ENCODE measurements at places on chromosomes 1 and 21. TPM values are rescaled to one million over a fixed set of nuclear protein-coding genes. Genes with fewer than 3 reads are reported as not detected.

DNA sequence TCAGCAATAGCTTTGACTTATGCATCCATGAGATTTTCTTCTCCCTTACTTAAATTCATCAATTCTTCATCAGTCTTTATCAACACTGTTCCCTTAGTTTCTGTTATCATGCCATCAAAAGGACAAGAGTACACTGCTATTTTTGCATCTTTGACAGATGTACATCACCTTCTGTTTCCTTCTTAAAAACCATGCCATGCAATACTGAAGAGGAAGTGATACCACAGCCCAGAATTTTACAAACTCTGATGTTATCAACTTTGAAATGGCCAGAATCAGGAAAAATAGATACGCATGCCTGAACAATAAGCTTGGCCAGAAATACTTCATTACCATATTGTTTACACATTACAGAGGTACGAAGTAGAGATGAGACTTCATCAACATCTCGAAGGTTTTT is 21.1 kb downstream of the FMO5 start:
- DNase-seq: no peak
- H3K27ac ChIP-seq: no peak overlapping the region
- H3K27me3 ChIP-seq: no peaks in the 10 kb centered on the region
- no peaks in the 10 kb centered on the region for H3K36me3 ChIP-seq

DNA sequence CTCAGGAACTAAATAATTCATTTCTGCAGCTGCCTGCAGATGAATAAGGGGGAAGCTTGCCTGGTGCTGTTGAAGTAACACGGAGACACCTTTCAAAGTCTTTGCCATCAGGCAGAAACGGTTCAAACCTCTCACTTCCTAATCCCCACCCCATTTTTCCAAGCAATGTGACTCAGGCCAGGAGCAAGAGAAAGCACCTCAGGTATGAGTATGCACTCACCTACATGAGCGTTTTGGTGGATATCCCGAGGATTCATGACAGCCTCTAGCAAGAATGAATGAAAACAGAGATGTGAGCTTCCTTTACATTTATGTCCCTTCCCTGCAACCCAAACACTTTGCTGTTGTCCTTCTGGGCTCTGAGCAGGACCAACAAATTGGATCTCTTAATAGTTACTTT is 63.4 kb upstream of the LAX1 start:
- H3K4me1 ChIP-seq: peaks cover 28% of the 10 kb centered on the region
- DNase-seq: no peak
- H3K36me3 ChIP-seq: peaks cover 80% of the 10 kb centered on the region

DNA sequence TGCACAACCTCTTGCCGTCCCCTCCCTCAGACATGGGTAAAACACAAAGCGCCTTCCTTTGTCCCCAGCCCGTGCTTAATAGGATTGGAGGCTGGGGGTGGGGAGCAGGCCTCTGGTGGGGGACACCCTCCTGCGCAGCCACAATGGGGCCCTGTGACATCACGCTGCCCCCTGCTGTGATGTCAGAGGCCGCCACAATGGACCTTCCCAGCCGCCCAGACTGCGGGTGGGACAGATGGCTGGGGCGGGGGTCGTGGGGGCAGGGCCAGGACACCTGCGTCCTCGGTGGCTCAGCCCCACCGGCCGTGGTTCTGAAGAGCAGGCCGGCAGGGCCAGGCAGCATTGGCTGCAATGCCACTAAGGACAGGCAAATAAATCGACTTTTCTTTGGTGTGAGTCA is 39.9 kb downstream of the EPHA2 start:
- peaks cover 8% of the 10 kb centered on the region for H3K27me3 ChIP-seq
- H3K36me3 ChIP-seq: no peaks in the 10 kb centered on the region
- DNase-seq: no peak
- H3K27ac ChIP-seq: no peak overlapping the region
- no peaks in the 10 kb centered on the region for H3K4me1 ChIP-seq

- H3K27me3 ChIP-seq: peaks cover 22% of the 10 kb centered on the region
- no peak overlapping the region for H3K4me3 ChIP-seq
- H3K4me1 ChIP-seq: peaks cover 7% of the 10 kb centered on the region
- no peak overlapping the region for H3K27ac ChIP-seq
Observed at GRCh38 chr1:86441581-86441980, 17.6 kb downstream of the CLCA2 start.

- H3K27me3 ChIP-seq: no peaks in the 10 kb centered on the region
- H3K27ac ChIP-seq: no peak overlapping the region
- DNase-seq: no peak
- peaks cover 20% of the 10 kb centered on the region for H3K36me3 ChIP-seq
- H3K4me1 ChIP-seq: peaks cover 30% of the 10 kb centered on the region
- no peak overlapping the region for H3K4me3 ChIP-seq
Observed at GRCh38 chr1:41851589-41851988, 67.1 kb downstream of the HIVEP3 start.

GRCh38 chr1:94899756-94900155 is 27.2 kb downstream of the CNN3 start:
- DNase-seq: no peak
- peaks cover 8% of the 10 kb centered on the region for H3K27me3 ChIP-seq
- H3K36me3 ChIP-seq: no peaks in the 10 kb centered on the region
- H3K4me1 ChIP-seq: no peaks in the 10 kb centered on the region
- no peak overlapping the region for H3K27ac ChIP-seq

DNA sequence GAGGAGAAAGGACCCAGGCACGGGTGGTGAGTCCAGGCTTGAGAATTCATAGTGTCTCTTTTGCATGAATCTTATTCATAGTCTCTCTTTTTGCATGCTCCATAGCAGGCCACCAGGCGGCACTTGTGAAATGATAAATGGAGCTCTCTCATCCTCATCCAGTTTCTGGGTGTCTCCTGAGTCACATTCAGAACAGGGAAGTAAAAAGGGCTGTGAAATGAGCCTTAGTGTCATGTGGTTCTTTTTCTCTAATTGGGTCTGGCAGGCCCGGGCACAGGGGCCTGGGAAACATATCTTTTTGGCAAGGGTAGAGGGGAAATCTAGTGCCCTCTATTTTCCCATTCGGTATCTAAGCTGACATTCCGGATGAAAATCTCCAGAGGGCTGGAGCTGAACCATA is 19.1 kb upstream of the NCF2 start:
- H3K4me3 ChIP-seq: no peak overlapping the region
- peaks cover 5% of the 10 kb centered on the region for H3K4me1 ChIP-seq
- no peaks in the 10 kb centered on the region for H3K36me3 ChIP-seq
- H3K27me3 ChIP-seq: peaks cover 7% of the 10 kb centered on the region

- H3K27me3 ChIP-seq: no peaks in the 10 kb centered on the region
- H3K36me3 ChIP-seq: no peaks in the 10 kb centered on the region
- no peak overlapping the region for H3K4me3 ChIP-seq
- DNase-seq: no peak
Observed at GRCh38 chr1:244989813-244990212, 125.5 kb upstream of the HNRNPU start.

GRCh38 chr1:234608025-234608910 is 1.7 kb downstream of the IRF2BP2 start:
- H3K4me1 ChIP-seq: peaks cover 53% of the 10 kb centered on the region
- peak overlapping the region; percentile 94 for H3K27ac ChIP-seq
- peaks cover 48% of the 10 kb centered on the region for H3K36me3 ChIP-seq
- peak overlapping the region; percentile 82 for H3K4me3 ChIP-seq

- DNase-seq: no peak
- no peak overlapping the region for H3K4me3 ChIP-seq
- H3K4me1 ChIP-seq: peaks cover 38% of the 10 kb centered on the region
- H3K36me3 ChIP-seq: peaks cover 53% of the 10 kb centered on the region
- no peak overlapping the region for H3K27ac ChIP-seq
Observed at GRCh38 chr1:184791550-184791900, 36.9 kb upstream of the EDEM3 start.

- peaks cover 4% of the 10 kb centered on the region for H3K36me3 ChIP-seq
- DNase-seq: peak; percentile 24
- peak overlapping the region; percentile 14 for H3K4me3 ChIP-seq
- peaks cover 73% of the 10 kb centered on the region for H3K4me1 ChIP-seq
Observed at GRCh38 chr1:212255705-212256307, 29.4 kb upstream of the PPP2R5A start.

GRCh38 chr1:153588482-153588881 is 22.8 kb upstream of the S100A2 start:
- peaks cover 11% of the 10 kb centered on the region for H3K27me3 ChIP-seq
- no peak for DNase-seq
- H3K27ac ChIP-seq: no peak overlapping the region
- no peak overlapping the region for H3K4me3 ChIP-seq
- no peaks in the 10 kb centered on the region for H3K4me1 ChIP-seq

DNA sequence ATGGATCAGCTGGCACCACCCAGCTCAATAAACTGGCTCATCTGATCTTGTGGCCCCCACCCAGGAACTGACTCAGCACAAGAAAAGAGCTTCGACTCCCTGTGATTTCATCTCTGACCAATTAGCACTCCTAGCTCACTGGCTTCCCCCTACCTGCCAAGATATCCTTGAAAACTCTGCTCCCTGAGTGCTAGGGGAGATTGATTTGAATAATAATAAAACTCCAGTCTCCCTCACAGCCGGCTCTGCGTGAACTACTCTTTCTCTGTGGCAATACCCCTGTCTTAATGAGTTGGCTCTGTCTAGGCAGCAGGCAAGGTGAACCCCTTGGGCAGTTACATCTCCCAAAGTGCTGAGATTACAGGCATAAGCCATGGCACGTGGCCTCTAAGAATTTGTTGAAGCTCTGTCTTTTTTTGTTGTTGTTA is 11.8 kb upstream of the RHBDL2 start:
- no peaks in the 10 kb centered on the region for H3K27me3 ChIP-seq
- no peak for DNase-seq
- H3K36me3 ChIP-seq: no peaks in the 10 kb centered on the region

DNA sequence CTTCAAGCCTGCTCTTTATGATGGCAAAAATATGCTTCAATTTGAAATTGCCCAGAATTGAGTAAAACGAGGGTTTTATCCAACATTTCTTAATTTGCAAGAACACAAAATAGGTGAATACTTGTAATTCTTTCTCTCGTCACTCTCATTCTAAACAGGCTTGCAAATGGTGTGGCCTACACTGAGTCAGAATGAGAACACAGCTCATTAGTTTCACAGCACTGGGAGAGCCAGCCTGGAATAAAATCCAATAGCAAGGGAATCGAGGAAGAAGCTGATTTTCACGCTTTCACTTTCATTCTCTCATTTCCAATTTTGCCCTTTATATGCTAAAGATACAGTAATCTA is 537.5 kb downstream of the LTN1 start:
- H3K27ac ChIP-seq: no peak overlapping the region
- no peak overlapping the region for H3K4me3 ChIP-seq
- H3K27me3 ChIP-seq: peaks cover 7% of the 10 kb centered on the region
- H3K36me3 ChIP-seq: no peaks in the 10 kb centered on the region
- no peak for DNase-seq

GRCh38 chr1:154352581-154353459 is 27.5 kb downstream of the ATP8B2 start:
- peak overlapping the region; percentile 62 for H3K27ac ChIP-seq
- H3K36me3 ChIP-seq: peaks cover 30% of the 10 kb centered on the region
- H3K4me3 ChIP-seq: peak overlapping the region; percentile 53

DNA sequence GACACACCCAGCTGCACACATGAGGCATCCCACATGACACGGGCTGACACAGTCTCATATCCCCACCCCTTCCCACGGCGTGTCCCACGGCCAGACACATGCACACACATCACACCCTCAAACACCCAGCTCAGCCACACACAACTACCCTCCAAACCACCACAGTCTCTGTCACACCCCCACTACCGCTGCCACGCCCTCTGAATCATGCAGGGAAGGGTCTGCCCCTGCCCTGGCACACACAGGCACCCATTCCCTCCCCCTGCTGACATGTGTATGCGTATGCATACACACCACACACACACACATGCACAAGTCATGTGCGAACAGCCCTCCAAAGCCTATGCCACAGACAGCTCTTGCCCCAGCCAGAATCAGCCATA is 22.6 kb downstream of the PODN start:
- no peaks in the 10 kb centered on the region for H3K36me3 ChIP-seq
- no peak overlapping the region for H3K4me3 ChIP-seq
- no peak for DNase-seq
- H3K27me3 ChIP-seq: no peaks in the 10 kb centered on the region

GRCh38 chr1:164926107-164926506 is 367.1 kb downstream of the PBX1 start:
- DNase-seq: no peak
- no peaks in the 10 kb centered on the region for H3K36me3 ChIP-seq
- no peaks in the 10 kb centered on the region for H3K4me1 ChIP-seq
- H3K4me3 ChIP-seq: no peak overlapping the region
- H3K27ac ChIP-seq: no peak overlapping the region

The TTC13 gene
- total RNA-seq: 46.0 TPM

The SH3BGRL3 gene
- 662 TPM for total RNA-seq

The NTRK1 gene
- 1.8 TPM for total RNA-seq
